MG63 (cell line): ENCODE measurements at places on chromosomes 5 and 9. TPM values are rescaled to one million over a fixed set of nuclear protein-coding genes. Genes with fewer than 3 reads are reported as not detected.

Gene LVRN
- 0.10 TPM in 1 of 2 replicates, not detected in the other for total RNA-seq

GRCh38 chr5:2186472-2187015 lies 303.8 kb upstream of the IRX4 start:
- no peak for DNase-seq

Gene CEL
- total RNA-seq, result 1.0 TPM in 1 of 2 replicates, not detected in the other

Gene NR2F1
- total RNA-seq, result 73.0 and 76.3 TPM in 2 replicates

Gene RNF208
- not detected in 2 replicates for total RNA-seq

Gene PCDHB7
- 0.46 TPM in 1 of 2 replicates, not detected in the other for total RNA-seq

Gene SLC1A1
- total RNA-seq, result 0.42 and 1.3 TPM in 2 replicates

DNA sequence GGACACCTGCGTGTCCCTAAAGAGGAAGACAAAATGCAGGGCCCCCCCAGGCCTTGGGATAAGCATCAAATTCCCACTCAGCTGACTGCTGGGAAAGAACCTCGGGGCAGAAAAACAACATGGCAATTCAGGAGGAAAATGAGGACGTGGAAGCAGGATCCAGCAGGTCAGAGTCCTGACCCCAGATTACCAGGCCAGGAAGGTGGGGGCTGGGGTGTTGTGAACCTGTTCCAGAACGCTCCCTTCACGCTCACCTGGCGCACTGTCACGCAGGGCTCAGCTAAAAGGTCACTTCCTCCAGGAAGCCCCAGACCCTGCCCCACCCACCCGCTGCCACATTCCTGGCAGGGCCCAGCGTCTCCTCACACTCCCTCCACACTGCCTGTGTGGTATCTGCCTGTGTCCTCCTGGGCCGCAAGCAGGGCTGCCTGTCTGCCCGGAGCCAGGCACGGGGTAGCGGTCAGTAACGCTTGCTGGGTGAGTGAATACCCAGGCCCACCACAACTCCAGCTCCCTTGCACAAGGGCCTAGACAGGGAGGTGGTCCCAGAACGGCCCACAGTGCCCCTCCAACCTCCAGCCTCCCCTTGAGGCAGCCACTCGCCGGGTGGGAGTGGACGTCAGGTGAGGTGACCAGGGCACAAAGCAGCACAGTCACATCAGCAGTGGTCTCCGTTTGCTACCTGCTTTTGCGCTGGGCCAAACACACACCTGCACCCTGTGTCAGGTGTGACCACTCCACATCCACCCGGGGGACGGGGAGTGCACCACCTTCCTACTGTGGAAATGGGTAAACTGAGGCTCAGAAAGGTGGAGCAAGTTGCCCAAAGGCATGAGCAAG lies 18.1 kb downstream of the VAV2 start:
- no peak for DNase-seq

DNA sequence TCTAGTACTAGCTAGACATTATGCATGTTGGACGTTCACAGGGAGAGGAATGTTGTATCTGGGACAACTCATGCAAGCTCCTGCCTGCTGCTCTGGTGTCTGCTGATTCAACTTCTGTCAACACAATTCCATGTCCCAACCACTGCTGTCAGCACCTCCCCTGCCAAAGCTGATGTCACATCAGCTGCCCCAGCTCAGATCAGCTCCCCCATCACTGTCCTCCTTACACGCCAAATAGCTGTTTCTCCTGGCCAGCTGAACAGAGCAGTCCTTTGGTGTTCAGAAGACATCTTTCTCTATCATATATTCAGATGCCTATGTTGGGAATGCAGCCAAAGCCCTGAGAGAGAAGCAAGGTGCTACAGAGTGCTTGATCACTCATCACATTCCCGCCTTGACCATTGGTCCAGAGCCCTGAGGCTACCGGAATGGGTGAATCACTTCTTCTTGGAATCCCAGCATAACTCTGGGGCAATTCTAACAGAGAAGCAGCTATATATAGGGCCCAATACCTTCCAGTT lies 223.3 kb downstream of the SEC61B start:
- DNase-seq, result peak; percentile 86

DNA sequence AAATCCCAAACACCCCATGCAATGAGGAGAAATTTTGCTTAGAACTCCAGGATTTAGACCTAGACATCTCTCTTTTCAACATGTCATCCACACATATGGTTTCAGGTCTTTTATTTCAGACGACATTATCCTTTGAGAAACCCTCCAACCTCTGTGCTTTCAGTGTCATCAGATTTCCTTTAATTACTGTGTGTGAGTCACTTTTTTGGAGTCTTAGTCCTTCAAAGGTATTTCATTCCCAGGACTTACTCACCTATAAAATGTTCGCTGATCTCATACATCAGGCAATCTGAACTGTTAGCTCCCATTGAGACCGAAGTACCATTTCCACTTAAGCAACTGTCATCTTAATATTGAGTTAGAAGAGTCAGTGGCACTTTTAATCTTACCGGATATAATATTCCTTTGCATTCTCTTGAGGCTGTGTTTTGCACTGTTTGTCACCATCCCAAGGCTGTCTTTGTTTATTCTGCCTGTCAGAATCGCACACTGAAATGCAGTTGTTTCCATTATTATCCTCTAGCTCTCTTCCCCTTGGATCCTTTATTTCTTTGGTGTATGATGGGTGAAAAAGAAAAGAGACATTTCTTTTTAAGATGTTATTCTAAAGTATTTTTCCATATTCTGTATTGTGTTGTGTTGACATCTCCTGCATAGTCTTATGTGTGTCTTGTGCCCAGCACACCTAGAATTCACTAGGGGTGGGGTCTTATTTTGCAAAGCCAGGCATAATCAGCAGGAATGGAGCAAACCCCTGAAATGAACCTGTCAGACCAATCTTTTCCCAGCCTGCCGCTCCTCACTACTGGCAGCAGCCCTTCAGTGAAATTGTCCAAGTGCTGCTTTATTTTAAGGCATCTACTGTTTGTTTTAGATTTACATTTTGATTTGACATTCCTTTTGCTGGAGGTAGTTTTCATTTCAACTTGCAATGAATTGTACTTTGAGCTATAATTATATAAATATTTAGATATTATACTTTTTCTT lies 155.4 kb downstream of the PAM start:
- no peak for DNase-seq

Gene SMIM32
- 0.26 TPM in 1 of 2 replicates, not detected in the other for total RNA-seq

GRCh38 chr5:149260761-149261160 lies 10.9 kb upstream of the AFAP1L1 start:
- no peak for DNase-seq

- DNase-seq, result no peak
Measured at GRCh38 chr5:35745193-35745592, 111.5 kb upstream of the IL7R start.

- no peak for DNase-seq
Measured at GRCh38 chr5:112923148-112923917, 1.3 kb upstream of the REEP5 start.

DNA sequence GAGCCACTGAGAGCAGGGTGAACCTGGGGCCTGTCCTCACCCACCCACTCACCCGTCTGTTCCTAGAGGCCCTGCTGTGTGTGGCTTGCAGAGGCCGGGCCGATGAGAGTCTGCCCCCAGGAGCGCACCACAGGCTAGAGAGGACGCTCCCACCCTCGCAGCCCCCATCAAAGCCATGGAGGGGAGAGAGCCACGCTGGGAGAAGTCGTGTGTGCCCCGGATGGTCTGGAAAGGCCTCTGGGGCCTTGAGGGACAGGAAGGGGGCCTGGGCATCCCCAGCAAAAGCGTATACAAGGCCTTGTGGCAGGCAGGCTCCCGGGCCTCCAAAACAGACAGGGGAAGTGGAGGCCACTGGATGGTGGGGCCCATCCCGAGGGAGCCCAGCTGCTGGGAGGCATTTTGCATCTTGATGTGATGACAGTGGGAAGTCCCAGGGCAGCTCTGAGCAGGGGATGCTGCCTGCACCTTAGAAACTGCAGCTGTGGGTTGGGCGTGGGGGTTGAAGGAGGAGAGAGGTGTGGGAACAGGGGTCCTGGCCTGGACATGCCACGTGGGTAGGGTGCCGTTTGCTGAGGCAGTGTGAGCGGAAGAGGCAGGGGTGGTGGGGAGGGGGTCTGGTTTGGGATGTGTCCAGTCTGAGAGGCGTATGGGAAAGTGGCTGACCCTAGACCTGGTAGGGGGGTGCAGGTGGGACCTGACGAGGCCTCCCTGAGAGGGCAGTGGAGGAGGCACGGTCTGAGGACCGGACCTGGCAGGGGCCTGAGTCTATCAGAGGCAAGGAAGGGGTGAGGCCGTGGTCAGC lies 43.0 kb upstream of the NOTCH1 start:
- no peak for DNase-seq

- DNase-seq, result peak; percentile 84
Measured at GRCh38 chr9:127975376-127976315, 5.1 kb downstream of the EEIG1 start.

GRCh38 chr5:40084614-40085013 lies 595.1 kb upstream of the PTGER4 start:
- no peak for DNase-seq

Gene GARIN3
- total RNA-seq, result not detected in 2 replicates

DNA sequence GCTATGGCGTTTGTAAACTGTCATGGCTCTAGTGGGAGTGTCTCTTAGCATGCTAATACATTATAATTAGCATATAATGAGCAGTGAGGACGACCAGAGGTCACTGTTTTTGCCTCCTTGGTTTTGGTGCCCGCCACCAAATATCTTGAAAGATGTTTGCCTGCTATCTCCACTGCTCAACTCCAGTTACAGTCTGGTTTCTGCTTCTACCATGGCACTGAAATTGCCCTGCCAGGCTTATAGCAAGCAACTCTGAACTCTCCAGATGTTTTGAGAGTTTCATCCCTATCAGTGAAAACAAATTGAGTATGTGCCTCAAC lies 122.1 kb upstream of the SPRY4 start:
- no peak for DNase-seq

DNA sequence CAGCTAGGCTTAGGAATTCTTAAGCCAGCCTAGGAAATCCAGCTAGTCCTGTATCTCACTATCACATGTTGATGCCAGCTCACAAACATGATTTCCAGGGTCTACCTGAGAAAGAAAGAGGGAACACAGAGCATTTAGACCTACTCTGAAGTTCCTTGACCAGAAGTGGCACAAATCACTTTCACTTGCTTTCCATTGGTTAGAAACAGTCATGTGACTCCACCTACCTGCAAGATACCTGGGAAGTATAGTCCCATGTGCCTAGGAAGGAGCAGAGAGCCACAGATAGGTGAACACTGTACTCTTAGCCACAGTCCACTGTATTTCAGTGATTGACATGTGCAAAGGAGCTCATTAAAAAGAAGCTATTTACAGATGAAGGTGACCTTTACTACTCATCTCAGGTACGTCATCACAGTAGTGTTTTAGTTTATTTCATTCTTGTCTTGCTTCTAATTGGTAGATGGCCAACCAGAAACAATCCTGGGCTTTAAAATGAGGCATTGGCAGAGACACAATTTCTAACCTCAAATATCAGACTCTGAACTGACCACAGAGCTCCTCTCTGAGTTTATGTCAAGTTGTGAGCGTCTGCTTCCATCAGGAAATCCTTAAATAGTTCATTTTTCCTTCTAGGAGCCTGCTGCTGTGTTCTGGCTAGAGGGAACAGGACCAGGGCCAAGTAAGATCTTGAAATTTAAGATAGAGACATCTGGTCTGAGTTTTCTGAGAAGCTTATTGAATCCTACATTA lies 340.7 kb downstream of the TLE4 start:
- DNase-seq, result no peak

DNA sequence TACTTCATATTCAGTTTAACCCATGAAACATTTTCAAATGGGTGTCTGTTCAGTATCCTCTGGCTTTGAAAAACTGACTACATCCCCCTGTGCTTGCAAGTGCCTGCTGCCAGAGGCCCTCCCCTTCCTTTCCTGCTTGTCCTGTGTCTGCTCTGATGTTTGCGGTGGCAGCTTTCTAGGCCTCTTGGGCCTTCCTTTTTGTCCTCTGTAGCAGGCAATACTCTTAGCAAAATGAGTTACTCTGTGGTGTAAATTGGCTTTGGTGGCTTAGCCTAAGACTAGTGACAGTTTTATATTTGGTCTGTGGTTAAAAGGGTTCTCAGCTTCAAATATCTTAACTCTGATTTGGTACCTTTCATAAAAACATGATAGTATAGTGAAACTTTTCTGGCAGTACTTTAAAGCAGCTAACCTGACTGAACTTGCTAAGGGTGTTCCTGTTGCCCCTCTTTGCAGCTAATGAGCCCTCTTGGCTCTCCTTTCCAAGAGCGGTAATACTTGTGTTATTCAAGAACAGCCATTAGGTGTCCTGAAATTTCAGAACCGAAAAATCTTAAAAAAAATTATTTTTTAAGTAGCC lies 76.6 kb downstream of the GOLM1 start:
- DNase-seq, result no peak

Gene CARTPT
- total RNA-seq, result not detected in 2 replicates

Gene SVEP1
- total RNA-seq, result 38.1 and 40.0 TPM in 2 replicates

GRCh38 chr5:884345-885126 lies 8.1 kb downstream of the BRD9 start:
- no peak for DNase-seq

DNA sequence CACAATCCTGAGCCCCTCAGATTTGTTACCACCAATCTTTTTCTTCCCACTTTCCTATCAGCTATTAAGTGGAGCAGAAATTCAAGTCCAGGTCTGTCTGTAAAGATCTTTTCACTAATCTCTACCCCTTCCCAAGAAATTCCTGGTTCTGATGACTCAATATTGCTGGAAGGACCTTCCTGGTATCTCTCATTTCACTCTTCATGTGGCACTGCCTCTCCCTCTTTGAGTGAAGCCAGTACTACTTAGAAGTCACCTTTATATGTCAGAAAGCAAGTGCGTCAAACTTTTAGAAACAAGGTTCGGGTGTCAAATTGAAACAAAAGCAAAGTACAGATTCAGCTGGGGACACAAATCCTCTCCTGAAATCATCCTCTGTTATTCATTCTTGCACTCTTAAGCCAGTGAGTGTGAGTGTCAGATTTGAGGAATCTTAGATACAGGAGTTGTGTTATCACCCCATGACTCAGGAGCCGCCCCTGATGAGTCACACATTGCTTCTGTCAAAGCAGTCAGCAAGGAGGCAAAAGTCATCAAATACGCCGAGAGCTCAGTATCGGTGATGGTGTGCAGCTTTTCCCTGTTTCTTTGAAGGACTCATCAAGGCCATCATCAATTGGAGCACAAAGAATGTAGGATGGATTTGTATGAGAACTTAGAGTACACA lies 313.0 kb downstream of the CETN3 start:
- peak; percentile 54 for DNase-seq

DNA sequence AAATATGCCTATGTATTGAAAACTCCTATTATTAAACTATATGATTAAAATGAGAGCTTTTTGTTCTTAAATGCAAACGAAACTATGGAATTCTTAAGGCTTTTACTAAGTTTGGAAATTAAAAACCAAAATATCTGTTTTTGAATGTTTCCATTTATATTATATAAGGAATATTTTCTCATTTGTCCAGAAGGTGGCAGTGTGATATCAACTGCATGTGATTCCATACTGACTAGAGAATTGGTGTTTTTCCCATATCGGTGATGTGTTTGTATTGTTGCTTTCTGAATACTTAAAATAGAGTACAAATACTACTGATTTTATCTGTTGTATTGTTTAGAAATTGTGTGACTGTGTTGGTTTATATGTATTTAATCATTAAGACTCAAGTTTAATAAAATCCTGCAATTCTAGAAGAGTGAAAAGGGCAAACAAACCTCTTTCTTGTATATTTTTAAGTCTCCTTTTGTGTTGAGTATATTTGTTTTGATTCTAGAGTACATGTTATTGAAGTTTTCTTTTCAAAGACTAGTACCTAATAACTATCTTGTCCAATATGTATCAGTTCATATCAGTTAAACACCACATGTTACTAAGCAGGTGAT lies 320.8 kb downstream of the CCDC171 start:
- no peak for DNase-seq

GRCh38 chr5:134451936-134452505 lies 40.3 kb upstream of the CDKN2AIPNL start:
- peak; percentile 88 for DNase-seq

- DNase-seq, result no peak
Measured at GRCh38 chr9:98884849-98885248, 58.9 kb upstream of the COL15A1 start.

Gene ZFP2
- total RNA-seq, result 0.03 and 24.9 TPM in 2 replicates
